SJSA1 (cell line): ENCODE measurements at places on chromosomes 16 and 17. TPM values are rescaled to one million over a fixed set of nuclear protein-coding genes. Genes with fewer than 3 reads are reported as not detected.

KLHL10 gene
- not detected in 2 replicates for total RNA-seq

SCNN1G gene
- not detected in 2 replicates for total RNA-seq

C16orf92 gene
- not detected in 2 replicates for total RNA-seq

ZNF750 gene
- not detected in 2 replicates for total RNA-seq

NGFR gene
- 0.11 and 2.3 TPM in 2 replicates for total RNA-seq

ZNF232 gene
- total RNA-seq, result 3.4 and 7.1 TPM in 2 replicates

WIPF2 gene
- 1.7 and 5.7 TPM in 2 replicates for total RNA-seq

HIGD1B gene
- not detected in 2 replicates for total RNA-seq

ESRP2 gene
- 0.24 TPM in 1 of 2 replicates, not detected in the other for total RNA-seq

RUNDC3A gene
- not detected in 2 replicates for total RNA-seq

CACNG3 gene
- not detected in 2 replicates for total RNA-seq

KREMEN2 gene
- not detected in 2 replicates for total RNA-seq

DNAAF8 gene
- 0.38 and 1.1 TPM in 2 replicates for total RNA-seq

- DNase-seq, result no peak
Measured at GRCh38 chr17:7538891-7539545, 9.8 kb upstream of the TNFSF12 start.

GRCh38 chr17:5718726-5719125 lies 134.4 kb upstream of the NLRP1 start:
- no peak for DNase-seq

GRCh38 chr17:8608001-8608400 lies 22.5 kb downstream of the MYH10 start:
- DNase-seq, result peak; percentile 61

GRCh38 chr16:17804857-17805256 lies 334.1 kb upstream of the XYLT1 start:
- DNase-seq, result no peak

DNA sequence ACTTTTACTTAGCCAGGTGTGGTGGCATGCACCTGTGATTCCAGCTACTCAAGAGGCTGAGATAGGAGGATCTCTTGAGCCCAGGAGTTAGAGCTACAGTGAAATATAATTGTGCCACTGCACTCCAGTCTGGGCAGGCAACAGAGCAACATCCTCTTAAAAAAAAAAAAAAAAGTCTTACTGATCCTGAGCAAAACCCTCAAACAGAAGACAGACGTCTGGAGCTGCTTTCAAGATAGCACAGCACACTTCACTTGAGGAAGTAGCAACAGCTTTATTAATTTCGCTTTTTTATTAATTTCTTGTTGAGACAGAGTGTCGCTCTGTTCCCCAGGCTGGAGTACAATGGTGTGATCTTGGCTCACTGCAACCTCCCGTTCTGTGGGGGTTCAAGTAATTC lies 10.2 kb upstream of the GGA2 start:
- no peak for DNase-seq

GRCh38 chr17:819251-819650 lies 37.1 kb downstream of the MRM3 start:
- DNase-seq, result no peak

- DNase-seq, result no peak
Measured at GRCh38 chr17:29619251-29619650, 3.5 kb downstream of the CORO6 start.

DNA sequence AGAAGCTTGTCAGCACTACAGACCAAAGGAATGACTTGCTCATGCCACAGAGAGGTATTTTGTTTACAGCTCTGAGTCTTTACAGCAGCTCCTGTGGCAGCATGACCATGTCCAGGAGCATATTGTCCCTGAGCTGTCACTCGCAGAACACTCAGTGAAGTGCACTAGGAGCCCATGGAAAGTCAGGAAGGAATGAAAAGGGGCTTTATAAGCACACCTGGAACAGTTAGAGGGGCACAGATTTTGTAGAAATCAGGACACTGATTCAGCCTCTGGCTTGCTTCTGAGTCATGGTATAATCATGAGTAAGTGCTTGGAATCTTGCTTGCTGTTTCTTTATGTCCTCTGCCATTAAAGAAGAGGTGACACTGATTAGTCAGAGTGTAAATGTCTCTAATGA lies 41.0 kb downstream of the TADA2A start:
- DNase-seq, result peak; percentile 66

GRCh38 chr16:51666074-51666473 lies 515.0 kb upstream of the SALL1 start:
- DNase-seq, result no peak

DNA sequence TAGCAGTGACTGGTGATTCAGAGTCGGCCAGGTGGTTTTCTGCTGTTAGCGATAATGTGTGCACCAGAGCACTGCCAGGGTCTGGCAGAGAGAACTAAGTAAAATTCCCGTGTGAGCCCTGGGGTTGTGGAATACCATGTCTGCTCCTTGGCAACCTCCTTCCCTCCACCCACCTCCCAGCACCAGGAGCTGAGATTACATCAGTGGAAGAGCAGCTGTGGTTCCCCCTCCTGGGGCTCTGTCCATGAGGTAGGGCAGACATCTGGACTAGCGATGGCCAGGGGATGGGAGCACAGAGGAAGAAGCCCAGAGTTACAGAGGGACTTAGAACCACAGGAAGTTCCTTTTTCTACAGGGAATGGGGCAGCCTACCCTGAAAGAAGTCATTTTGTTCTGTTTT lies 15.8 kb downstream of the CLEC10A start:
- no peak for DNase-seq

GRCh38 chr16:12723681-12724080 lies 80.0 kb downstream of the CPPED1 start:
- DNase-seq, result no peak

DNA sequence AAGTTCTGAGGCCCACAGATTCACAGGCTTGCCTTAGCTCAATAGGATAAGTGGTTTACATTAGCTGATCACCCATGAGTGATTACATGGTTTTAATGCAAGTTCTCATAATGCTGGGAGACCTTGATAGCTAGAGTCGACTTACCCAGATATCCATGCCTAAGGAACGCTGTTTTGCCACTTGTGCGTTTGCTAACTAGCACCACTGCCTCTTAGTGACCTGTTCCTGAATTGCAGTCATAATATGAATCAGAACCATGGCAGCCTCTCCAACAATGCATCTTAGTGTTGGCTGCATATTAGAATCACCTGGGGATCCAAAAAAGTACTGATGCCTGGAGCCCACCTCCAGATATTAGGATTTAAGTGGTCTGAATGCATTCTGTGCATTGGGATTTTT lies 251.1 kb upstream of the CDH5 start:
- DNase-seq, result no peak

DNA sequence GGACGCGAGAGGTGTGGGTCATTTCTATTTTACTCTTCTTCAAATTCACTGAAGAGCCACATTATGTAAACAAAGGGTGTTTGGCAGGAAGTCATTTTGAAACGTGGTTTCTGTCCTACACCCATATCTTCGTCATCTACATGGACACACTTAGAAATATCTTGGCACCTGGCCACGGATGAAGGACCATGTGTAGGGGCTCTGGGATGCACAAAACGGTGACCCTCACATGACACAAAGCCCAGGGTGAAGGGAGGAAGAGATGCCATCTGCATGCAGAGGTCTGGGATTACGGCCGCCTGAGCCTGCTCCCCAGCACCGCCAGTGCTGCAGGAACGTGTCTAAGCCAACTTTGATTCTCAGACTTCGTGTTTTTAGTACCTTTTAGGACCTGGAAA lies 130.2 kb upstream of the CHMP6 start:
- DNase-seq, result peak; percentile 37

- DNase-seq, result no peak
Measured at GRCh38 chr16:31362476-31363405, 7.8 kb downstream of the ITGAX start.

DNA sequence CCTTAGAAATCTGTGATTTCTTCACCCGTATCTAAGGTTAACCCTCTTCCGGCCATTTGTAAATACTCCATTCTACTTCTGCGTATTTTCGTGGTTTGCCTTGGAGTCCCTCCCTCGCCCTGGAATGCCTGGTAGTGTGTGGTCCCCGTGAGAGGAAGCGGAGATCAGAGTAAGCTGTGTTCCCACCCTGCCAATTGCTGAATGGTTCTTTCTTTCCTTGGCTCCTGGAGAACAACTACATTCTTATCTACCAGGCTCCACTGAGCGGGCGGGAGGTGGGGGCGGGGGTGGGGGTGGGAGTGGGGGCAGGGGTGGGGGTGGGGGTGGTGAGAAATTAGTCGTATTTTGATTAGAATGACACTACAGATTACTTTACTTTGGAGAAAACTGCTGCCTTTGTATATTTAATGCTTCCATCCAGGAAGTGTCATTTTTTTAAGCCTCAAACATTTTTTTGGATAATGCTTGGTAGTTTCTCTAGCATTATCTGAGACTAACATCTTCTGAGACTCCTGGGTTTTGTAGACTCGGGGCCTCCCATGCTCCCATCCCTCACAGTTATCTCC lies 20.9 kb upstream of the FASN start:
- DNase-seq, result peak; percentile 89

DNA sequence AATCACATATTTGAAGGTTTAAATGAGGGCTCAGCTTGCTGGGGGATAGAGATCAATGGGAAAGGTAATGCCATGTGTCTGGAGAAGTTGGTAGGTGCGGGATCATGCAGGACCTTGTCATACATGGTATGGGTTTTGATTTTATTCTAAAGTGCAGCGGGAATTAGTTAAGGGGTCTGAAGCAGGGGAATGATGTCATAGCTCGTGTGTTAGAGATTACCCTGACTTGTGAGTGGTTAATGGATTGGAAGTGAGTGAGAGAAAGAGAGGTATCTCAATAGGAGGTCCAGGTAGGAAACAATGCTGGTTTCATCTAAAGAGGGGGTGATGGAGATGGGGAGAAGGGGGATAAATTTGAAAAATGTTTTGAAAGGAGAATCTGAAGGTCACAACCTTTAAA lies 280.0 kb downstream of the SHISA9 start:
- no peak for DNase-seq

GRCh38 chr16:81715358-81716196 lies 63.5 kb upstream of the PLCG2 start:
- DNase-seq, result no peak

- no peak for DNase-seq
Measured at GRCh38 chr17:73595479-73595878, 48.8 kb downstream of the SDK2 start.

GRCh38 chr16:684961-685696 lies 995 bp upstream of the JMJD8 start:
- DNase-seq, result no peak
